NCI-H1417 (cell line): ENCODE measurements at places on chromosomes 2 and 18.

DNA sequence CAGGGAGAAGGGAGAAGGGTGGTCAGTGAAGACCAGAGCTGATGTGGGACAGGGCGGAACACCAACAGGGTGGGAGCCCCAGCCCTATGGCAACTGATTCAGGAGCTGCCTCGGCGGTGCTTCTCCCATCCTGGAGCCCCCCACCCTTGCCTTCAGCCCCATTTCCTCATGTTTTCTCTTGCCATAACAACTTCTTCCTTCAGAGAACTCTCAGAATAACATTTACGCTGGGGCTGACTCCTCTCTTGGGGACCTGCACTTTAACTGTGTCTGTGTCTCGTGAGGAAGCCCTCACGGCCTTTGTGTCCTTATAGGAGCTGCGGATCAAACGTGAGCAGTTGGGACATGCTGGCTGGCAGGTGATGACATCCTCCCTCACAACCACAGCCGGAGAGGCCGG lies 116.4 kb upstream of the SNTG2 start:
- no peak for DNase-seq

GRCh38 chr2:174051741-174052583 lies 86.8 kb upstream of the SP3 start:
- DNase-seq, result no peak

- no peak for DNase-seq
These were observed 263.6 kb downstream of the SS18 start for GRCh38 chr18:25826823-25827222.

- no peak for DNase-seq
These were observed 195.0 kb downstream of the CYP26B1 start for GRCh38 chr2:71952572-71953188.

- no peak for DNase-seq
These were observed 45.7 kb upstream of the CUL3 start for GRCh38 chr2:224630659-224631550.

DNA sequence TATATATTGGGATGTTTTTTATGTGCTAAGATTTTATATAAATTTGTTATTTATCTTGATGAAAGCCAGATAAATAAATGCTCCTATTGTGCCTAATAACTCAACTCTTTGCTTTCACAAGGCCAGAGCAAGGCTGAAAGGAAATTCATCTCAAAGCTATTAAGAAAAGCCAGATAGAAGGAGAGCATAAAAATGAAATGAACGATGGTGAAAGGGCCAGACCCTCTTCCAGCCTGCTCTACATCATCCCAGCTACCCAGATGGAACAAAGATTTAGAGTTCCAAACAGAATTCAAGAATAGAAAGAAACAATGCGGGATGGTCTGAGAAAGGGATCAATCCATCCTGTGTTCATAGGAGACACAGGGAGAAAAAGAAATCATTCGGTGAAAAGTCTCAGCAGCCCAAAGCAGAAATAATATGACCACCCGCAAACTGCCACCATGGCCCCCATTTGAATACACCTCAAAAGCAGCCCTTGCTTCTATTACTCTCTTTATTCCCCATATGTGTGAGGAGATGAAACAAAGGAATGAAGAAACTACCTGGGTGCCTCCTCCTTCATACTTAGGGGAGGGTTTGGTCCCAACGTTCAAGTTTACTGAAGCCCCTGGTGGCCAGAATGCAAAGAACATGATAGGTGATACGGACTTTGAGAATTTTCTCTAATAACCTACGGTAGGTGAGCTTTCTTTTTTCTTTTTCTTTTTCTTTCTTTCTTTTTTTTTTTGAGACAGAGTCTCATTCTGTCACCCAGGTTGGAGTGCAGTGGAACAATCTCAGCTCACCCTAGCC lies 110.1 kb upstream of the FBXO11 start:
- no peak for DNase-seq
